ENCODE measurements at places on chromosomes 16 and 17.

GRCh38 chr16:17311333-17312093 is 159.2 kb downstream of the XYLT1 start:
- no peak for DNase-seq

DNA sequence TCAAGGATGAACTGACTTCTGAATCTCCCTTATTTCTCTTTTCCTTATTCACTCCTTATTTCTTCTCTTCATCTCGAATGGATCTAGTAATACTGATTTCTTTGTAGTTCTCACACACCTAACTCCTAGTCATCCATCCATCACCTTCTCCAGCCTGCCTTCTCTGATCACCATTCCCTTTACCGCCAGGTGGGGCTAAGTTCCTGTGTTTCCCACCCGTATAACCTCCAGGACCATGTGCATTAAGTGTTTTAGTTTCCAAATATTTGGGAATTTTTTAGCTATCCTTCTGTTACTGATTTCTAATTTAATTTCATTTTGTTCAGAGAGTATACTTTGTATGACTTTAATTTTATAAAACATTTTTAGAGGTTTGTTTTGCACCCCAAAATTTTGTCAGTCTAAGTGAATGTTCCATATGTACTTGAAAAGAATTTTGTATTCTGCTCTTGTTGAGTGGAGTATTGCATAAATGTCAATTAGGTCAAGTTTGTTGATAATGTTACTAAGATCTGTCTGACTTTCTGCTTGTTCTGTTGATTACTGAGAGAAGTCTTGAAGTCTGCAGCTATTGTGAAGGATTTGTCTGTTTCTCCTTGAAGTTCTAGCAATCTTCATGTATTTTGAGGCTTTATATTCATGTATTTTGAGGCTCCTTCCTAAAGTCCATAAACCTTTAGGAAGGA is 8.8 kb downstream of the BPTF start:
- DNase-seq, result no peak

DNA sequence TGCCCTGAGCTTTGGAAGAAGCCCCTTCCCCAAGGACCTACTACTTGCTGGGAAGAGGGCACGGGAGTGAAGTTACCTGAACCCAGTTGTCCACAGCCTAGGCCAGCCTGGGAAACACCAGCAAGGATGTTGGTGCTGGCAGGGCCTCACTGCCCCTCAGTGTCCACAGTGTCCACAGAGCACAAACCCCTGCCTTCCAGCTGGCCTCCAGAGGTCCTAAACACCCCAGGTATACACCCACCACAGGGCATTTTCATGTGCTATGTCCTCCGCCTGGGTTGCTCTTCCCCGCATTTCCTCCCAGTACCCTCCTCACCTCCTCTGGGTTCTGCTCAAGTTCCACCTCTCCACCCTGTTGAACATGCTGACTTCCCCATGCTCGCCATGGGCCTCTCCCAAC is 4.2 kb upstream of the PEMT start:
- DNase-seq, result no peak

DNA sequence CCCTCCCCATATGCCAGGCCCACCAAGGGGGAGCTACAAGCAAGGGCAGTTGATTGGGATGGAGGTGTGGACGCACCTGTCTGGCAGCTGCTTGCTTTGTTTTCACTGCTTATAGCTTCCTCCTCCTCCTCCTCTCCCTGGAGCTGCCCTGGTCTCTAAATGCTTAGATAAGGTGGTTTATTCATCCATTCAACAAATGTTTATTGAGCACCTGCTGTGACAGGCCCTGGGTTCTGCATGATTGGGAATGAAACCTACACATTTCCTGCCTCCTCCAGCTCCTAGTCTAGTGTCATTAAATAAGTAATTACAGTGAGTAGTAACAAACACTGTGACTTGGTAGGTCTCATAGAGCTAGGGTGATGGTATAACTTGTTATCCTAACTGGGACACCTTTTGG is 17.4 kb upstream of the MAP3K14 start:
- DNase-seq, result no peak

- DNase-seq, result no peak
Measured at GRCh38 chr16:76879420-76879819, 311.6 kb upstream of the MON1B start.

DNA sequence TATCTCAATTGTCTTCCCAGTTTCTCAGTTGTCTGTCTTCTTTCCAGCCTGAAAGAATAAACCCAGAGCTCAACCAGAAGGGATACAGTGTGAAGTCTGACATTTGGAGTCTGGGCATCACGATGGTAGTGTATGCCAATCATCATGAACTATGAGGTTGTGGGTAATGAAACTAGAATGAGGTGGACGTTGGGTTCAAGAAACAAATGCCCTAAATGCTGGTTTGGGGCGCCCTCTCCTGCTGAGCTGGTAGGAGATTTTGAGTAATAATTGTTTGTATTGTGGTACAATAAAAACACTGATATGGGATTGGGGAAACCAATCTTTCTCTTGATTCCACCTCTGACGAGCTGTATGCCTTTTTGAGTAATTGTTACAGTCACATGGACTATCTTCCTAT is 110.4 kb downstream of the MAP2K6 start:
- DNase-seq, result no peak

- no peak for DNase-seq
Measured at GRCh38 chr17:2972749-2973148, 90.7 kb downstream of the OR1D5 start.

DNA sequence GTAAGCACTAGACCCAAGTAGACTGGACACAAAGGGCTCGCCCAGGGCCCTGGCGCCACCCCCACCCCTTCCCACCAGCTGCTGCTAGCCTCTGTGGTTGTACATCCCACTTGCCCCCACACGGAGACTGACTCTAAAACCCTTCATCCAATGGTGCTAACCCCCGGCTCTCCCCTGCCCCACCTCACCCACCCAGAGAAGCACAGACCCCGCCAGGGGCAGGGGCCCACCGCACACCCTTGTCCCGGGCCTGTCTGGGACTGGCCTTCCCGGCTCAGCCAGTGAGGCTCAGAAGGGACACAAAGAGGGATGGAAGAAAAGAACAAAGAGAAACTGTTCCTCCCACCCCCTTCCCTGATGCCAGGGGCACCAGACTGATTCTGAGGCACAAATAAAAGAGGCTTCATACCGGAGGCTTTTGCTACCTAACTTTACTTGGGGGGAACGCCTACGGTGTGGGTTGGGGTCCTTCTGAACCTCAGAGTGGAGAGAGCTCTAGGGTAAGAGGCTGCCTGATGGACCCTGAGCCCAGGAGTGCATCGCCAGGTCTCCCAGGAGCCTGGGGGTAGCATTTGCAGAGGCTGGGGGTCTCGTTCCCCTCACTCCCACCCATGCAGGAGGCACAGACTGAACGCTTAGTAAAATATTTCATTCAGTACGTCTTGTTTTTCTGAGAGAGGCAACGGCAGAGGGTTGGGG is 8.2 kb downstream of the CORO6 start:
- no peak for DNase-seq

GRCh38 chr16:17382514-17382913 is 88.2 kb downstream of the XYLT1 start:
- DNase-seq, result no peak

DNA sequence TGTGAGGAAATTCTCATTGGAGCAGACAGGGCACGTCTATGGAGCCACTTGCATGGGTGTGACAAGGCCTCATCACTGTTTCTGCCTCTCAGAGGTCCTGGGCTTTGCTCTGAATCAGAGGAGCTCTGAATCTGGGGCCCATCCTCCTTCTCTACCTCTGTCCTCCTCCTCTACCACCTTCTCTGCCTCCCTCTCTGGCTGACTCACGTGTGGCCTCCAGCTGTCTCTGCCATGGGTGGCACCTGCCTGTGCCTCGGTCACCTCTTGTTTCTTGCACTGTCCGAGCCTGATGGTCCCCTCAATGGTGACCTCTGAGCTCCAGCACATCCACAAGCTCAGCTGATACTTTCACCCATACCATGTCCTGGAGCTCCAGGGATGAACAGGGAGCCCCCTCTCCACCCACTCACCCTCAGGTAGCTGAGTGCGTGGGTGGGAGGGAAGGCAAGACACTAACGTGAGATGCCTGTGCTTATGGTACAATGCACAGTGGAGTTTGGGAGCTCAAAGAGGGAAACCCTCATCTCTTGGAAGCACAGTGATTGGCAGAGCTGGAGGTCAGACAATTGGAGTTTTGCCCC is 116.4 kb upstream of the CRHR1 start:
- DNase-seq, result no peak

DNA sequence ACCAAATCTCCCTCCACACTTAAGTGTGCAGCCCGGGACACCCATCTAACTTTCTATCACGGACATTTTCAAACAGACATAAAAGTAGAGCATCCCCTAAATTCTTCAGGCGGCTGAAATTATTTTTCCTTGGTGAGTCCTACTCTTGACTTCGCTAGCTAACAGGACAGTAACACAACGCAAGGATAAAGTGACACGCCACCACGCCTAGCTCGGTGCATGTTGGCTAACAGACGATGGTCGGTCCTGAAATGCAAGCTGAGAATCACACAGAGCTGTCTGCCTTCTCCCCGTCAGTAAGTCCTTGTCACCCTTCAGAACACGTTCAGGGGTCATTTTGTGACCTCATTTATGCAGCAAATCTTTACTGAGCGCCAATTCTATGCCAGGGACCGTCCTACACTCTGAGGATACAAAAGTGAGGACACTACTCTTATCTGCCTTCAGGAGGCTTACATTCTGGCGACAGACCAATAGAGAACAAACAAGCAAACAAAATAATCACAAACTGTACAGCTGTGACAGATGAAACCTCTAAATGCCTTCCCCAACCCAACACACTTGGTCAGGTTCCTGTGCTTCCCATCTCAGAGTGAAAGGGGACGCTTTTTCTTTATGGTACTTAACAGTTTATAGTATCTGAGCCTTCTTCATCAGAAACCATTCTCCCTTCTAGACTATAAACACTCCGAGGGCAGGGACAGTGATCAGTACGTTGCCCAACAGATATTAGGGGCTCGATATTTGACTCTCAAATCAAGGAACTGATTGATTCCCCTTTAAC is 1.3 kb downstream of the NTAN1 start:
- DNase-seq, result no peak

DNA sequence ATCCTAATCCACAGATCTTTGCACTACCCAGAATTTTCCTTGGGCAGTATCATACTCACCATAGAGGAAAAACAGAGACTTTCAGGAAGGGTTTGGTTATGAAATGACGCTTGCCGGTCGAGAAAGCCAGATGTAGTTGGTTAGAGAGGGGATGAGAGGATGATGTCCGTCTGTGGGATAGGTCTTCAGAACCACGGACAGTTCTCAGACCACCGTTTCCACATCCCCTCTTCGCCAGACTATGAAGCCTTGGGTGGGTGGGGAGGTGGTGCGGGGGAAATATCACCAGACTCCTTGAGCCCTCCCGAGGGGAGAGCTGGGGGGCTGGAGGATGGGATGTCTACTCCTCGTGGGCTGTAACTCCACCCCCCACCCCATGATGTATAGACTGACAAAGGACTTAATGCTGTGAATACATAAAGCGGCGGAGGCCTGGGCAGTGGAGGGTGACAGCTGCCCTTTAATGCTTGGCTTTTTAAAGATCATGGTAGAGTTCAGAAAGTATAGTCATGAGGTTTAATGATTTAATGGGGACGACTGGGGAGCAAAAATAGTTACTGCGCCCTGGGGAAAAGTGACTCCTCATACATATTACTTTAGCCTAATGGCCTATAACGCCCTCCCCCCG is 96.6 kb downstream of the MRM1 start:
- DNase-seq, result no peak

GRCh38 chr16:17134586-17134985 is 336.2 kb downstream of the XYLT1 start:
- no peak for DNase-seq

DNA sequence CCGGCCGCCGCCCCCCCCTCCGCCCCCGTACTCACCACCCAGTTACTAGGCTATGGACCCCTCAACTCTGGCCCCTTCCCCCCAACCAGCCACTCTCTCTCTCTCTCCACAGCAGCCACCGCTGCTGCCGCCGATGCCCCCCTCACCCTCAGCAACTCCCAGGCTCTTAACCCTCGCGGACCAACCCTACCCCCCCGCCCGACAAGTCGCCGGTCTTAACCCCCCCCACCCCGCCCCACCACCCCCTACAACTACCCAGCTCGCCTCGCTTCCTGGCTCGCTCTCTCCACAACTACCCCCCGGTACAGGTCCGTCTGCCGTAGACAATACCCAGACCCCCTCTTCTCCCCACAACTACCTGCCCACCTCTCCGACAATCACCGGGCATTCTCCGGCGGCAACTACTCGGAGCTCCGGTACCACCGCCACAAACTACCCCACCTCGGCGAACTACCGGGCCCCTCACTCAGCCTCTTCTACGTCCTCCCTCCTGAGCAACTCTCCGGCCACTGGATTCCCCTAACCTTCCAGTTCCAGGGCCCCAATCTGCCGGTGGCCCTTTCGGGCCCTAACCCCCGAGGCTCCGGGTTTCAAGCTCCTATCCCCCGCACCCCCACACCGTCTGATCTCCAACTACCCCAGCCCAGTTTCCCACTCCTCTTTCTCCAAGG is 702 bp downstream of the PHF23 start:
- DNase-seq, result no peak

- DNase-seq, result no peak
Measured at GRCh38 chr17:43316522-43317142, 82.2 kb upstream of the ARL4D start.

DNA sequence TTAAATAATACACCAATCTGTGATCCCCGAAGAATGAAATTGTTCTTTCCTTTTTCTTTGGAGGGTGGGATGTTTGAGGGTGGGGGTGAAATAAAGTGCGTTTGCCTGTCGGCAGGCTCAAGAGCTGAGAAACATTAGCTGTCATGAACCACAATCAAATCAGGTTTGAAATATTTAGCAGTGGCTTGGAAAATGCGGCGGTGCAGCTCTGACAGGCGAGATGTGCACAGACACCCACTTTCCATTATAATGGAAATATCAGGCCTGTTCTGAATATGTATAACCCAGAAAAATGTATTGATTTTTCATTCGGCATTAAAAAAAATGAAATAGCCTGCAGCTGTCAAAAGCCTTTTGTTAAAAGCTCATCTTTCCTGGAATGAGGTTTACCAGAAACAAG is 212.8 kb downstream of the ZFHX3 start:
- no peak for DNase-seq

- DNase-seq, result no peak
Measured at GRCh38 chr16:12675852-12676251, 127.8 kb downstream of the CPPED1 start.

DNA sequence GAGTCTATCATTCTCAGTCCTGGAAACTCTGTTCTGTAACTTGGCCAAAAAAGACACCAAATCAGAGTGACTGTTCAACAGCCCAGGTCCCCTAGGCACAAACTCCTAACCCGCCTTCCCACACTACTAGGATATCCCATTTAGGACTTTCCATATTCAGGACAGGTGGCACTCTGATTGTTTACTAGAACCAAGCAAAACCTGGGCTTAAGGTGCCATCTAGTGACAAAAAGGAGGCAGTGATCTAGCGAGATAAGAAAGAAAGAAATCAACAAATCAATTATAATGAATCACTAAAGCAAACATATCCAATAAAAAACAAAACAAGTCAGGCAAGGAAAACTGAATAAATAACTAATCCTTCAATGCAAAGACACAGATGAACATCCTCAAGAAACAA is 203.9 kb downstream of the CEP112 start:
- DNase-seq, result peak; percentile 25

GRCh38 chr17:42284566-42284965 is 3.7 kb upstream of the STAT5A start:
- no peak for DNase-seq

GRCh38 chr16:85126705-85127378 is 14.6 kb upstream of the CIBAR2 start:
- DNase-seq, result no peak

- no peak for DNase-seq
Measured at GRCh38 chr17:32859857-32860525, 16.9 kb downstream of the MYO1D start.

GRCh38 chr16:12580809-12581208 is 222.9 kb downstream of the CPPED1 start:
- DNase-seq, result no peak

GRCh38 chr16:54930869-54931119 is 129 bp downstream of the IRX5 start:
- DNase-seq, result no peak

All from Panc1 (cell line).